BE2C (cell line): ENCODE measurements at places on chromosomes 5 and 9.

- no peak for DNase-seq
These were observed 238.1 kb downstream of the ROR2 start for GRCh38 chr9:91711755-91712601.

DNA sequence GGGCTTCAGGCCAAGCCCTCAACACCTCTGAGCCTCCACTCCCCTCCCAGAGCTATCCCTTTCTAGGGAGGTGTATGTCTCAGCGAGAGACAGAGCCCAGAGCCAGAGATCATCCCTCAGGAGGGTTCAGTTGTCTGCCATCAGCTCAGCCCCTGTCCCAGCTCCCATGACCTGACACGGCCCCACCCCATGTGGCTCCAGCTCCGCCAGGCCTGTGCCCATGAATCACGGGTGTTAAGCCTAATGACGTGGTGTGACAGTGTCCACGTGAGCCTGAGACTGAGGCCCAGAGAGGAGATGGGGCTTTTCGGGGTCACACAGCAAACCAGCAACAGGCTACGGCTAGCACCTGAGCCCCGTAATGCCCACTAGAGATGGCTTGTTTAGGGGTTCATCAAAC lies 60.9 kb upstream of the ORM1 start:
- no peak for DNase-seq

- no peak for DNase-seq
These were observed 45.3 kb upstream of the TMC1 start for GRCh38 chr9:72476100-72476499.

GRCh38 chr9:130298662-130299279 lies 33.2 kb downstream of the HMCN2 start:
- DNase-seq: no peak

- no peak for DNase-seq
These were observed 132.3 kb upstream of the SLIT3 start for GRCh38 chr5:169433221-169433651.

GRCh38 chr5:77266291-77266690 lies 55.8 kb downstream of the PDE8B start:
- DNase-seq: no peak

DNA sequence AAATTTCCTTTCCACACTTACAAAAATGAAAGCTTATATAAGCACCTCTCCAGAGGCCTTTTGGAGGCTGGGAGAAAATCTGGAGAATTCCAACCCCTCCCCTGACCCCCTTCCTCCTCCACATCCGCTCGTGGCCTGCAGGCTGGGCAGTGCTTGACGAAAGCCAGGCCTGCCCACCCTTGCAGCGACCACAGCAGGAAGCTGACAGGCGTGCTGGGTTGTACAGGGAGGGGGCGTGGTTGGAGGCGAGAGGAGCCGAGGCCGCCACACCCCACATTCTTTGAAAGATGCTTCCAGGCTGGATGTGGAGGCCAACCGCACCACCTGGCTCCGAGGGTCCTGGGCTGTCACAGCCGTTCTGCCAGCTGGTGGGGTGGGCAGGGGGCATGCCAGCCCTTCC lies 47.8 kb upstream of the IER5L start:
- peak; percentile 69 for DNase-seq

GRCh38 chr9:116288658-116289057 lies 135.1 kb downstream of the PAPPA start:
- DNase-seq: no peak

DNA sequence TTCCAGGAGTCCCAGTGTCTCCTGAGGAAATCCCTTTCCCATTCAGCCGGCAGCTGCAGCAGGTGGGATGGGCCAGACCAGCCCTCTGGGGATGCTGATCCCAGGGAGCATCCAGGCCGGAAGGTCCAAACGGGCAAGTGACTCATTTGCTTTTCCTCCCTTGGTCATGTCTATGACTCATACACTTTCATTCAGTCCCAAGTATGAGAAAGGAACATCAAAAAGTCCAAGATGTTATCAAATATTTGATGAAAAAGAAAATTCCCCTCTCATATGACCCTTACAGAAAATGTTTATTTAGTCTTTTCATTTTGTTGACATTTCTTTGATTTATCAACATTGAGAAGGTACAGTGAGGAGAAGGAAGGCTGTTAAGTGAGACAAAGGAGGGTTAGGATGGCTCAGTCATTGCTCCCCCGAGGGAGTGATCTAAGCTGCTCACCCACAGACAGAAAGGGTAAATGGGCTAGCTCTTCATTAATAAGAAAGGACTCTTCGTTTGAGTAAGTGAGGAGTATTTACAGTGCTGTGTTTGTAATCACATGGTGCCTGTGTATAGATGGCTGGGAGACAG lies 117.6 kb upstream of the ANKRD55 start:
- DNase-seq: peak; percentile 81

- no peak for DNase-seq
These were observed 46.7 kb downstream of the PAX5 start for GRCh38 chr9:36987409-36987808.

GRCh38 chr5:137622850-137623249 lies 113.0 kb downstream of the KLHL3 start:
- DNase-seq: no peak

DNA sequence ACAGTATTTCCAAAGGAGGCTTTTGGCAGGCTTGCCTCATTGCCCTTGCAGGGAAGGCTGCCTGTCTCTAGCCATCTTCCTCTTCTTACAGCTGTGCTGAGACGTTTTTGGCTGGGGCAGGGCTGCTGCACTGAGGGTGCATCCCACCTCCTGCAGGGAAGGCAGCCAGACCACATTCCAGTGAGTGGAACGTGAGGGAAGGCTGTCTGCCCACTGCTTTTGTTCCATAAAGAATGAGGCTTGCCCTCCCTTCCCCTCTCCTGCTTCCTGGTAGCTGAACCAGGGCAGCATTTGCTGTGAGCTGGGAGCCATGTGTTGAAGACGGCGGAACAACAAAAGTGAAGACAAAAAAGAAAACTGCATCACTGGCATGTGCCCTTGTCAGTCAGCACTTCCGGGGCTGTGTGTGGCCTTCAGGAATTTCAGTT lies 16.8 kb downstream of the MGAT1 start:
- no peak for DNase-seq

DNA sequence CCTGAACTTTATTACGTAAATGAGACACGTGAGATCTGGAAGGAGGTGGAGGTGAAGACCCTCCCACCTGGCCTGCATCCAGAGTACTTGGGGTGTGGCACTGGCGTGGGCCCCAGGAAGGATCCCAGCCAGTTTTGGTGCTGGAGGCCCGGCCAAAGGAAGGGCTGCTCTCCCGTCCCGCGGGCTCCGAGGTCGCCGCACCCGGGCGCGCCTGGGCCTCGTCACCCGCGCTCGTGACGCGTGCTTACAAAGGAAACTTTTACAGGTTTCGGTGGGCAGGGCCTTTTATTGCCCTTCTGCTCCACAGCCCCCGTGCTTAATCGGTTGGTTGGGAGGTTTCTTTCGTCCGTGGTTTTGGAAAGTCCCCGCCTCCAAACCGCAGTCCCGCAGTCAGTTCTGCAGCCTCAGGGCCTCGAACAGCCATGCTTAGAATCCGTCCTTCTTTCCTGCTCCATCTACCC lies 29.2 kb downstream of the CDKN2A start:
- DNase-seq: no peak

DNA sequence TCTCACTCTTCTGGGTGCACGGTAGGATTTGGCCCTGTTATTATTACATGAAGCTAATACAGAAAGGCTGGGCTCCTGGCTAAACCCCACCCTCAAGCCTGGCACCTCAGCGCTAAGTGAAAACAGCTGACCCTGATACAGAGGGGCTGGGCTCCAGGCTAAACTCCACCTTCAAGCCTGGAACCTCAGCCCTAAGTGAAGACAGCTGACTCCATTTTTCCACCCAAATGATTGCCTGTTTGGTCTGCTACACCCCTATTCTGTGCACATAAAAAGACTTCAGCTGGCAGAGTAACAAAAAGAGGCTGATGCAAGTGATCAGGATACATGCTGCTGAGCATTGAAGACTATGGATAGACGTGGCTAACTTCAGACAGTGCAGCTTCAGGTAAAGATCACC lies 148.4 kb upstream of the CLINT1 start:
- DNase-seq: peak; percentile 19

DNA sequence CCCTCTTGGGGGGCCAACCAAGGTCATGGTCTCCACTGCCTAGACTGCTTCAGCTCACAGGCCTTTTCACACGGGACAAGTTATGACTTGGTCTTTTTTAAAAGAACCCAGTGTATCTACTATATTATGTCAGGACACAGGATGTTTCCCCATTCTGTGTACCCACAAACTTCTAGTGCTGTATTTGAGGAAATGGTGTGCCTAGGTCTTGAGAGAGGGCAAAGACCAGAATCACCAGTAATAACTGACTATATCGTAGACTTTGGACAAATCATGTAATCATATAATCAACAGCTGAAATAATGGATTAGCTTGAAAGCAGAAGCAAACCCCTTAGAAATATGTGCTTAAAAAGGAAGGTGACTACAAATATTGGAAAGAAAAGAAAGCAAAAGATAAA lies 133.3 kb downstream of the ARL15 start:
- no peak for DNase-seq

- DNase-seq: no peak
These were observed 31.2 kb downstream of the NANS start for GRCh38 chr9:98087420-98088354.

GRCh38 chr9:36357639-36358038 lies 42.4 kb downstream of the RNF38 start:
- no peak for DNase-seq
